ENCODE measurements at places on chromosomes 6 and 20.
A peak's percentile ranks its signal among the peaks of the same experiment; 100 is the strongest.

DNA sequence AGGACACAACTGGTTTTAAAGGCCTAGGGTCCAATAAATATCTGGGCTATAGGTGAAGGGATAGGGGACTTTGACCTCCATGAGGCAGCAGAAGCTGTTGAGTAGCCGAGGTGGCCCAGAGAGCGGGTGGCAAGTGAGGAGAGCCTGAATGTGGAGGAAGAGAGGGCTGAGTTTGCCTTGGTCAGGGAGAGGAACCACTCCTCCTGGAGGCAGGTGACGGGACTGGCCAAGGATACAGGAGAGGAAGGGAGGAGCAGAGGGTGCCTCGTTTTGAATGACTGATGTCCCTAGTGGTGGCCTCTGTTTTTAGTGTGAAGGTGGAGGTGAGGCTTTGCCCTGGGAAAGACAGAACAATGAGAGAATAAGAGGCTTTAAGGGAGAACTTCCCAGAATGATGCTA is 19.1 kb upstream of the AAR2 start:
- no peak for DNase-seq

DNA sequence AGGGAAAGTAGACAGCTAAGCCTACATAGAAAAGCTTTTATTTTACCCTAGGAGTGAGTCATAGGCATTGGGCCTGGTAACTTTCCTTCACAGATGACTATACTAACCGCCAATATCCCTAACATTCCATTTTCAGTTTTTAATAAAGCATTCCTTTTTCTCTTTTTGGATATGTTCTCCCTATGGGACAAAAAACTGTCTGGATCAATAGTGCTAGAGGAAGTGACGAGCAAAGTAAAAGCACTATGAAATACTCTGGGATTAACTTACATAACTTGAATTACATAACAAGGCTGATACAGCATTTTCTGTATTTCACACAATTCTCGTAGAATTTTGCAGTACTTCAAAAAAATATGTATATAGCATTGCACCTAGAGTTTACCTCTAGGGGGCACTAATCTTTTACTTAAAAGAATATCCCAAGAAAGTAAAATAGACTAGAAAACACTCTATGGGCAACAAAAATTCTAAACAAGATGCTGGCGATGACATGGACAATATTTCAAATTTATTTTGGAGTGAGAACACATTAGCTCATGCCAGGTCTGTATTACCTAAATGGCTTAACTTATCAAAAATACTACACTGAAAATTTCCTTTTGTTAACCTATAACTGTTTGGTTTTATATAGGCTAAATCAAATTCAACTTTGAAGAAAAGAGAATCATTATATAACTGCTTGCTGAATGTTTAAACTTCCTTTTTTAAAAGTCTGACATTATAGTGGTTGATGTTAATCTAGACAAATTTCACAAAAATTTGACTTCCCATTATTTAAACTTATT is 66.3 kb upstream of the DST start:
- no peak for DNase-seq

- peak; percentile 51 for DNase-seq
Observed at GRCh38 chr6:122713138-122713537, 66.4 kb upstream of the FABP7 start.

DNA sequence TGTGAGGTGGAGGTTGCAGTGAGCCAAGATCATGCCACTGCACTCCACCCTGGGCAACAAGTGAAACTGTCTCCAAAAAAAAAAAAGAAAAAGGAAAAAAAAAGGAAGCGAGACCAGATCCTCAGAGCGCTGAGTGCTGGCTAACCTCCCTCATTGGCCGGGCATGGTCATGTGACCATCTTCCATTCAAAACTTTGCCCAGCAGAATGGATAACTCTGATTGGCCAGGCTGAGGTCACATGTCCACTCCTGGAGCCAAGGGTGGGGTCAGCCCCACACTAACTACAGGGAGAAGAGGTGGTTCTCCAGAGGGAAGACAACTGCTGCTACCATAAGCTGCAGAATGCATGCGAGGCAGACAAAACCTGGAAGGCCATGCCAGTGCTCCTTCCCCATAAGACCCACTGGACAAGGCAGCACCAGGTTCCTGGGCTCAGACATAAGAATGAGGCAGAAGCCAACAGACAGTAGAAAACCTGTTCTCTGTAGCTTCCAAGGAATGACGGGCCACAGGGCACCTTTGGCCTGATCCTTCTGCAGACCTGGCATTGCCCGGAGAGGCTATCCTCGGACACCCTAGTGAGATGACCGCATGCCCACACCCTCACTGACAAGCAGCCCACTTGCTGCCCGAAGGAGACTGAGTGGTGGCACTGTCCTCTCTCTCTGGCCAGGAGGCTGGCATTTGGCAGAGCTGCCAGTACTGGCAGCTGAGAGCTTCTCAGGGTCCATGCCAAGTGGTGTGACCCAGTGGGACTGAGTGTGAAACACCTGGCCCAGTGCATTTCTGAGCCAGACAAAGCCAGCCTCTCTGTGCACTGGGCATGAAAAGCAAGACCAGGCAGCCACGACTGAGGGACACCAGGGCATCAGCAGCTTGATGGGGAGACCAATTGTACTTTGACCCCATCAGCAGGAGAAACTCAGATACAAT is 311.9 kb upstream of the SULF2 start:
- no peak for DNase-seq

GRCh38 chr6:115071962-115072361 is 729.1 kb upstream of the HS3ST5 start:
- DNase-seq: no peak

DNA sequence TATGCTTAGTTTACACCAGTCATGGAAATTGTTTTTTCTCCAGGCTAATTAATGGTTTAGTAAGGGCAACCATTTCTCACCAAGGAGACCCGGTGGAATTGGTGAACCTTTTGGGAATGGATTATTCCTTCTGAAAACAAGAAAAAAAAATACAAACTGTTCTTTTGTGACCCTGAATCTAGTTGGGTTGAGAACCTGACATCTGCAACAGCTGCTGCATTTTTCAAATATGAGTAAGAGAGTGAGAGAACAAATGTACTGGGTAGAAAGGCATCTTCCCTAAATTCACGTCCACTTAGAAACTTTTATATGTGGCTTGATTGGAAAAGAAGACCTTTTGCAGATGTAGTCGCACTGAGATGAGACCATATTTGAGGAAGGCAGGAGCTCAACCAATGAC is 553.4 kb upstream of the EPHA7 start:
- no peak for DNase-seq

- DNase-seq: no peak
Observed at GRCh38 chr6:143941852-143942627, 66.0 kb downstream of the PLAGL1 start.

GRCh38 chr6:160005861-160006540 is 37.1 kb downstream of the IGF2R start:
- DNase-seq: no peak

GRCh38 chr6:121032268-121033006 is 301.8 kb downstream of the TBC1D32 start:
- DNase-seq: no peak

GRCh38 chr20:4267242-4267641 is 251.9 kb upstream of the RNF24 start:
- no peak for DNase-seq

DNA sequence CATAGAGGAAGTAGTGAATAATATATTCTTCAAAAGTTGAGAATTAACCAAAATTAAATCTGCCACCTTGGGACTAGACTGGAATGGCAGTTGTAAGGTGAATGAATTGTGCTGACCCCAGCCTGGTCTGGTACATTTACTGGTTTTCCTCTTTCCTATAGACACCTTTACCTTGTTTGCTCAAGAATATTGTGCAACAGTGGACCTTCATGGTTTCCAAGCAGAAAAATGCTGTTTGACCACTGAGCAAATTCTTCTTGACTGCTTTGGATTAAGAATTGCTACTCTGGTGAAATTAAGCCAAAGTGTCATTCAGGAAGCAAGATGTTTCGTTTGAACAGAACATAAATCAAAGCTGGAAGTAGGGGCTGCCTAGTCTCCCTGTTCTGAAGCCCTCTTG is 156.6 kb upstream of the TAB2 start:
- no peak for DNase-seq

GRCh38 chr6:55652429-55652828 is 73.4 kb upstream of the HMGCLL1 start:
- DNase-seq: no peak

DNA sequence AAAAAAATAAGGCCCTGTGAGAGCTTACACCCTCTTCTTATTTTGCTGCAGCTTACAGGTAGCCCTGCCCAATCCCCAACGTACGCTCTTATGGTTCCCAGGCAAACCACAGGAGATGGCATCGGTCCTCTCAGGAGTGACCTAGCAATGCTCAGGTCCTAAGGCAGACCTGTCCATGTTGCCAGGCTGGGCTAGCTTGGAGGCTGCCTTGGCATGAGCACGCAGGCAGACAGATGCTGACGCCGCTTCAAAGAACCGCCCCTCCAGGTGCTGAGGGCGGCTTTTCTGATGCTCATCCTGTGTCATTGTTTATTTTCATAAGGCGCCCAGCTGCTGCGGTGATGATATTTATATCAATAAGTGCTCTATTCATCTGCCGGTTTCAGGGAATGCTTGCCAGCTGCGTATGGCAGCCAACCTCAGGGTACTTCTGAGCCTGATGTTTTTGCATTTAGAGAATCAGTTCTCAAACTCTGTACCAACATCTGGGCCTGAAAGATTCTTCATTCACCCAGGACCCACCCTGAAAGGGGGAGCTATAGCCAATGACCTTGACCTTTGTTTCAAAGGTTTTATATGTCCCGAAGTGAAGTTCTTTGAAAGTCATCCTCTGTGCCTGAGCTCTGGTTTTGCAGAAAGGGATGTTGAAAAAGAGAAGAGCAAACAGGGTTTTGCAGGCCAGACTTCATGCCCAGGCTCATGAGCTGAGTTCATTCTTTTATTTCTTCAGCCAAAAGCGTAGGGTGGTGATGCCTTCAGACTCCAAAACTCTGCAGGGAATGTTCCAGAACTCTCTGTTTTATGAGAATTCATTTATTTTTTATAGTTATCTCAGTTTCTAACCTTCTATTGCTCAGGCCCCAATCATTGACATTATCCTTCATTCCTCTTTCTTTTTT is 475.6 kb upstream of the CHD6 start:
- DNase-seq: no peak

DNA sequence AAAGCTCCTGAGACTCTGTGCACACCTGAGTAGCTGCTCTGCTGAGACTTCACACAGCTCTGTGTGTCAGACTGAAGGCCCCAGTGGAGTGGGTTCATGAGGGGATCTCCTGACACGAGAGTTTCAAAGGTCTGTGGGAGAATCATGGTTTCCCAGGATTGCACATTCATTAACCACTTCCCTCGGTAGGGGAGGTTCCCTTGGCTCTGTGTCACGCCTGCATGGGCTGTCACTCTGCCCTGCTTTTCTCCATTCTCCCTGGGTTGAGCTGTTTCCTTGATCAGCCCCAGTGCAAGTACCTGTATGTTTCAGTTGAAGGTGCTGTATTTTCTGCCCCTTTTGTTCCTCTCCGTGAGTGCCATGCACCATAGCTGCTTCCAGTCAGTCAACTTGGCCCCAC is 236.9 kb downstream of the EPM2A start:
- DNase-seq: no peak

- no peak for DNase-seq
Observed at GRCh38 chr6:153210083-153210482, 79.0 kb upstream of the RGS17 start.

DNA sequence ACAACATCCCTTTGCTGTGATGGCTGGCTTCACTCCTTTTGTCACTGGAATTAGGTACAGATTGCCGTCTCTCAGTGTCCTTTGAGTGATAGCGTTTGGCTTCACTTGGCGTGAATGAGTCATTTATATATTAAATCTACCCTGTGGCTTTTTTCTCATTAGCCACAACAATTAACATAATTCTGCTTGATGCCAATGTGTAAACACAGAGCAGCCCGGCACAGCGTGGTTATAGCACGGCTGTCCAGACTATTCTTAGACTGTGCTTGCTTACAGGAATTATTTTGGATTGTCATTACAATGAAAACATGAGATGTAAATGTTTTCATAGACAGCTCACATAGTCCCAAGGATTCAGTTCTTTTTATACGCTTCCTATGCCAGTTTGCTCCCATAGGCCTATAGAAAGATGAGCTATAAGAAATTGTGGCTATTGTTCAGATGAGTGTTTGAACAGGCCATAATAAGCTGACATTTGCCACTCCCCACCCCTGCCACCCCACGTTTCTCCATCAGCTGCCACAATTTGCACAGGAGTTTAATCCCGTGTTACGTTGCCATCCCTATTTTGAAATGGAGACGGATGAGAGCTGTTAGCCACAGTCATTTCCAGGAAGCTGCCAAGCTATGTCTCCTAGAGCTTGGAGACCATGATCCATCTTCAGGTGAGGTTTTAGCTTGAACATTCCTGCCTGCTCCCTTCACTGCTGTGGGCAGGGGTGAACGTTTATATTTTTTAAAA is 65.9 kb downstream of the PPP1R14C start:
- peak; percentile 88 for DNase-seq

DNA sequence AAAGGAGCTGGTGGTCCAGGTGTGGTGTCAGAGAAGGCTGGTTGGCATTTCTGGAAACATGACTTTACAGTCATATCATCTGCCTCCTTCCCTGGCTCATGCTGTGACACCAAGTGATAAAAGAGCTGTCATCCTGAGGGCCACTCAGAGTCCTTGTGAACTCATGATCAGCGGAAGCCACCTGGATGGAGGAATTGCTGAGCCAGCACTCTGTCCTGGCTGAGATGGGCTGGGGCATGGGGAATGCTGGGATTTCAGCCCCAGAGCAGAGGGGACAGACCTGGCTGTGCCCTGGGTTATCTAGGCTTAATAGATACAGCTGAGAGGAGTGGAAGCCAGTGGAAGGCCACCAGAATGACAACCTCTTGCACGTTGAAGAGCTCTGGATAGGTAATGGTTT is 214.3 kb downstream of the DHX35 start:
- no peak for DNase-seq

GRCh38 chr20:46253391-46253790 is 54.9 kb downstream of the CDH22 start:
- DNase-seq: no peak

- DNase-seq: no peak
Observed at GRCh38 chr6:76451926-76452709, 379.7 kb upstream of the IMPG1 start.

DNA sequence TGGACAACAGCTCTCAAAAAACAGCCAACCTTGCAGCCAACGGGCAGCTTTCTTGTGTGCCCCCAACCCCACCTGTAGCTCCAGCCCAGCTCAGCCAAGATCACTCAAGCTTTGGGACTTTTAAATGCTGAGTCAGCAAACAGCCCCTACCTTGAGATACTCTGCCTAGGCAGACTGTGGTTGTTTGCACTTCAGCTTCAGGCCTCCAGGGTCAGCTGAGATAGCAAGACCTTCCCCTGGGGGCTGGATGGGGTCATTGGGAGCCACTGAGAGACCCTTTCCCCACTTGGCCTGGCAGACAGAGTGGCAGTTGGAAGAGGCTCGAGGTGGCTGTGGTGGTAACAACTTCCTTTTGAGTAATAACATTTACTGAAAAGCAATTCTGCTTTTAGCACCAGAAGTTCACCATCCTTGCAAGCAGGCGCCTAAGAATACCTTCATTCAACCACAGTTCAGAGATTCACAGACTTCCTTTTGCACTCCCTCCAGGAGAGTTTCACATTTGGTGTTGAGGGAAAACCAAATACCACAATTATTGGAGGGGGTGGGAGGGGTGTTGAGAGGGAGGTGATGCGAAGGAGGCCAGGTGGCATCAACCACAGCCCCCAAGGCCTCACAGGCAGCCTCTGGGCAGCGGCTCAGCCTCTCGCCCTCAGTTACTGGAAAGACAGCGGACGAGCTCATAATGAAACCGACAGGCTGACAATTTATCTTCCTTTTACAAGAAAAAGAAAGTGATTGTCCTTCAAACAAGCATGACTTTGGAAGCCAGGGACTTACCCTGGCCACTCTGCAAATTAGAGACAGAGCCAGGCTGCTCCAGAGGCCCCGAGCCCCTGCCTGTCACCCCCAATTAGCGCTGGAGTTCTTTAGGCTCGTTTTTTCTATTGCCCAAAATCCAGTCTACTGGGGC is 148.1 kb downstream of the CEBPB start:
- no peak for DNase-seq
